IPS-NIHi11 (cell line): ENCODE measurements at places on chromosomes 13 and 19.
A peak's percentile ranks its signal among the peaks of the same experiment; 100 is the strongest.

DNA sequence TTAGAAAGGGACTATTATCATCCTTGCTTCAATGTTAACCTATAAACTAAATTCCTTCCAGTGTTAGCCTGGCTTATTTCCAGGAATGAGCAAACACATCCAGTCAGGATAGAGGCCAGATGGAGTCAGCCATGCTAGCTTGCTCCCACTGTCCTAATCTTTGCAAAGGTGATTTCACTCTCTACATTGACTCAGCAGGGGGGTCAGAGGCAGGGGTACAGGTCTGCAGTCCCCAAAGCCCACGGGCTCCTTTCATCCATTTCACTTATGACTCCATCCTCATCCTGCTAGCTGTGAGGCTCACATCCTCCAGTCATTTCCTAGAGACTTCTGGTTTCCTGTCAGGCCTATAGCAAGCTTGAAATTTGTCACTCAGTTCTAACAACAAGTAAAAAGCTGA is 63.4 kb upstream of the CEACAM8 start:
- no peak for DNase-seq

DNA sequence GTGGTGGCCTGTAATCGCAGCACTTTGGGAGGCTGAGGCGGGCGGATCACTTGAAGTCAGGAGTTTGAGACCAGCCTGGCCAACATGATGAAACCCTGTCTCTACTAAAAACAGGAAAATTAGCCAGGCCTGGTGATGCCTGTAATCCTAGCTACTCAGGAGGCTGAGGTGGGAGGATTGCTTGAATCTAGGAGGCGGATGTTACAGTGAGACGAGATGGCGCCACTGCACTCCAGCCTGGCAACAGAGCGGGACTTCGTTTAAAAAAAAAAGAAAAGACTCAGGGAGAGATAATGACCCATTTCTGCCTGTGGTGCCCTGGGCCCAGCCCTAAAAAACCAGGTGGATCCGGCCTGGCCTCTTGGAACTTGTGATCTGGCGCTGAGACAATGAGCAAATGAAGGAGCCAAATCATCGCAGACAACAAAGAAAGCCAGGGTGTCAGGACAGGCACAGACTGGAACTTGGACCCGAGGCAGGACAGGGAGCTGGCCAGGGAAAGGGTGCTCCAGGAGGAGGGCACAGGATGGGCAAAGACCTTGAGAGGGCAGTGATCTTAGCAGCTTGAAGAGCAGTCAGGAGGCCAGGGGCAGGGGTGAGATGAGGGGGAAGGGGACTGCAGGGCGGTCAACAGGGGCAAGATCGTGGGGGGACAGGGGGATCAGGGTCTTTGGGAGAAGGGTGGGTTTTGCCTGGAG is 962 bp upstream of the JAK3 start:
- DNase-seq: no peak

GRCh38 chr19:5742051-5742450 is 21.6 kb downstream of the CATSPERD start:
- no peak for DNase-seq

DNA sequence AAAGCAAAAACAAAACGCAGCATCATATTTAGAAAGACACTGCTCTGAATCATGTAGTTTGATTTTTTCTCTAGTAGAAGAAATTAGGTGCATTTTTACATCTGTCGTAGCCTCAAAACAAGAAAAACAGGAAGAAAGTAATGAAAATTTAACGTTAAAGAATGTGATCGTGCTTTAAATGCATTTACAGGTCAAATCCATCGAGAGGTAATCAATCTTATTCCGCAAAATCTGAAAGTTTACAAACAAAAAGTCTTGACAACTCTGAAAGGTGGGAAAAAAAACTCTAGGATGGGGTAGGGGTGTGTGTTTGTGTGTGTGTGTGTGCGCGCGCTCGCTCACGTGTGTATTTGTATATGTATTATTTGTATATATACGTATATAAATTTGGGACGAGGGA is 10.2 kb downstream of the POU4F1 start:
- no peak for DNase-seq

DNA sequence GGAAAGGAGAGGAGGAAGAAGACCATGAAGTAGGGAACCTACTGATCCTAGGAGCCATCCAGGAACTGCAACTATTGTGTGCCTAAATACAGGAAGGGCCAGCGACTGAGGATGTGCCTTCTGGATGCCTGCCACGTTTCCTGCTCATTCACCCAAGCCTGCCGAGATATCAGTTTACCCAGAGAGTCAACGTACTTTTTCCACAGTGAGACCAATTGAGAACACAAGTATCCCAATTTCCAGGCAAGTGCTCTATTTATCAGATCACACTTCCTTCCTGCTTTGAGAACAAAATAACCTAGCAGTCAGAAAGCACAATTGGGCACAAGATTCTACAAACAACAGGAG is 122.4 kb downstream of the AKAP11 start:
- DNase-seq: no peak

- DNase-seq: no peak
These were observed 3.4 kb upstream of the CILP2 start for GRCh38 chr19:19534556-19535265.

DNA sequence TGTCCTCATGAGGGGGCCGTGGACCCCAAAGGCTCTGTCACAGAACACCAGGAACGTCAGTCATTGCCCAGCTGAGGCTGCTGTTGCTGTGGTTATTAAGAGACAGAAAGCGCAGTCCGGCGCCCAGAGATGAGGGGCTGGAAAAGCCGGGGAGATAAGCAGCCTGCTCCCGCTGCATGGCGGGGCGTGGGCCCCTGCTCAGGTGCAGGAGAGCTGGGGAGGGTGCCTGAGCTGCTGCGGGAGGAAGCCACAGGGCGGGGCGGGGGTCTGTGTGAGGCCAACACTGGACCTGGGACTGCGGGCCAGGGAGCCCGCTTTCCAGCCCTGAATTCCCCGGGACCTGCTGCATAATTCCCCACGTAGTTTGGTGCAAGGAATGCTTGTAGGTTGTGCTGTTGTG is 11.3 kb downstream of the SOX1 start:
- DNase-seq: no peak

GRCh38 chr13:94968040-94968756 is 255.9 kb upstream of the SOX21 start:
- DNase-seq: peak; percentile 68

- no peak for DNase-seq
These were observed 32.2 kb downstream of the VASP start for GRCh38 chr19:45539459-45539858.

DNA sequence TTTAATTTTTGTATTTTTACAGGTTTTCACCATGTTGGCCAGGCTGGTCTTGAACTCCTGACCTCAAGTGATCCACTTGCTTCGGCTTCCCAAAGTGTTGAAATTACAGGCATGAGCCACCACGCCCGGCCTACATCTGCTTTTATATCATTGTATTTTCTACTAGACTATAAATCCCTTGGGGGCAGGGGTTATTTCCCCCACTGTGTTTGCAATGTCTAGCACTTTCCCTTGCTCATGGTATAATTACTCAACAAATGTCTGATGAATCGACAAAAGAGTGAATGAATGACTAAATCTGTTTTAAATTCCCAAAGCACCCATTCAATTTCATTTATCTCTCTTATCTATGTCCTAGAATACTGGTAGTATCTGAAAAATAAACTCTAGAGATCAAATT is 244.5 kb upstream of the CSNK1A1L start:
- no peak for DNase-seq

DNA sequence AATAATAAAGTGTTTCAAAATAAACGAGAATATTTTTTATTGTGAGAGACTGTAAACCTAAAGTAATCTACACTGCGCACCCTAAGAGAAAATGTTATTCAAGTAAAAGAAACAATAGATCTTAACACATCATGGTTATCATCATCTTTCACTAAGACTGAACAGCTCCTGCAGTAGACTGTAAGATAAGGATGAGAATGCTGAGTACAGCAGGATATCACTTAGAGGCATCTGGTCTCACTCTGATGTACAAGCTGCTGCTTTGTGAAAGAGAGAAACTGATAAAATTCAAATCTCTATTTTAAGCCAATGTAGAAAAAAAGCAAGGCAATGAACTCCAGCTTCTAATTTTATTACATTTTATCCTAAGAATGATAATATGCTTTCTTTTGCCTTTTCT is 261.7 kb upstream of the HTR2A start:
- DNase-seq: no peak

DNA sequence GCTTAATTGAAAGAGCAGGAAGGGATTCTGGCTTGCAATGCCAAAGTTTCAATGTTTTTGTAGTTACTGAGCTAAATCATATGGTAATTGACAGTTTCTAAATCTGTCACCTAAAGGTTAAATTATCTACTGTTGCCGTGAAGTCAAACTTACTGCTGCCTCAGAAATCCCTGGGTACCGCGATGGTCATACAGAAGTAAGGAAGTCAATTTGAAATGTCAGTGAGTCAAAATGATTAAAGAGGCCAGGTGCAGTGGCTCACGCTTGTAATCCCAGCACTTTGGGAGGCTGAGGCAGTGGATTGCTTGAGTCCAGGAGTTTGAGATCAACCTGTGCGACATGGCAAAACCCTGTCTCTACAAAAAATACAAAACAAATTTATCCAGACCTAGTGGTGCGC is 48.8 kb upstream of the TPM4 start:
- DNase-seq: no peak
